ENCODE measurements at places on chromosomes 13 and 19. TPM values are rescaled to one million over a fixed set of nuclear protein-coding genes. Genes with fewer than 3 reads are reported as not detected.

- no peak for DNase-seq
These were observed 5.3 kb downstream of the F2RL3 start for GRCh38 chr19:16894080-16894479.

- DNase-seq: no peak
These were observed 6.6 kb upstream of the ARHGEF18 start for GRCh38 chr19:7342143-7342542.

The SPACA7 gene
- total RNA-seq: not detected

The MYO16 gene
- total RNA-seq: not detected

- DNase-seq: no peak
These were observed 562.1 kb upstream of the PCDH9 start for GRCh38 chr13:67792151-67792676.

DNA sequence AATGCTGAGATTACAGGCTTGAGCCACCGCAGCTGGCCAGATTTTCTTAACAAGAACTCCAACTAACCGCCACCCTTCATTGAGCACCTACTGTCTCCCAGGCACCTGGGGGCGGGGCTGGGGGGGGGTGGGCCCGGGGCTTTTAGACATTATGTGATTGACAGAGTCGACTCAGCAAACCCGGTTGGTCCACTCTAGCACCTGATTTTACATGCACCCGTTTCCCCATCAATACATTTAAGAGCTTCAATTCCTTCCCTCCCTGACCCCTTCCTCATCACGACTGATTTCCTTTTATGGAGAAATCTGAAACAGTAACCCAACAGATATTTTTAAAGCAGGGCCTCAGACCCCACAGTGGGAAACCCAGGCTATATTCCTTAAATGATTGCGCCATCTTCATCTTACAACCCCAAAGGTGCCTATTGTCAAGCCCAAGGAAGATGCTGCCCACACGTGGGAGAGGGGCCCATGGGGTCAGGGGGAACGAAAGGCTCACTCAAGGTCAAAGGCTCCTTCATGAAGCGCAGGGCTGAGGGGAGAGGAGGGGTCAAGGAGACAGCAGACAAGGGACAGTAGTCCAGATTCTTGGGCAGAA, 1.8 kb downstream of the INSR start:
- no peak for DNase-seq

DNA sequence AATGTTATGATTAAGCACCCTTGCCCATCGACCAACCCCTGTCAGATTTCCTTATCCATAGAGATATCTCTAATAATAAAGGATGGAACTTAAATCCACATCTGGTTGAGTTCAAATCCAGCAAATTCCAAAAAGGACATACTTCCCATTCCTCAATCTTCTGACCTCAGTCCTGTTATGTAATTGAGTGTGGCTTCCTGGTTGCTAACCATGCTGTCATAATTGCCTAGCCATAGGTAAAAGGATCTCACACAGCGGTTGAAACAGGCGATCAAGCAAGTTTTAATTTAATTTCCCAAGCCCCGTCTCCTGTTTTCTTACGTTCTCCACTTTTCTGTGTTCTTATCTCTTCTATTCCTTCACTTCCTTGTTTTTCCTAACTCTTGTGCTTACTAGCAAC, 550.3 kb downstream of the GPC6 start:
- DNase-seq: no peak

- peak; percentile 54 for DNase-seq
These were observed 15.4 kb upstream of the MATK start for GRCh38 chr19:3801412-3802096.

DNA sequence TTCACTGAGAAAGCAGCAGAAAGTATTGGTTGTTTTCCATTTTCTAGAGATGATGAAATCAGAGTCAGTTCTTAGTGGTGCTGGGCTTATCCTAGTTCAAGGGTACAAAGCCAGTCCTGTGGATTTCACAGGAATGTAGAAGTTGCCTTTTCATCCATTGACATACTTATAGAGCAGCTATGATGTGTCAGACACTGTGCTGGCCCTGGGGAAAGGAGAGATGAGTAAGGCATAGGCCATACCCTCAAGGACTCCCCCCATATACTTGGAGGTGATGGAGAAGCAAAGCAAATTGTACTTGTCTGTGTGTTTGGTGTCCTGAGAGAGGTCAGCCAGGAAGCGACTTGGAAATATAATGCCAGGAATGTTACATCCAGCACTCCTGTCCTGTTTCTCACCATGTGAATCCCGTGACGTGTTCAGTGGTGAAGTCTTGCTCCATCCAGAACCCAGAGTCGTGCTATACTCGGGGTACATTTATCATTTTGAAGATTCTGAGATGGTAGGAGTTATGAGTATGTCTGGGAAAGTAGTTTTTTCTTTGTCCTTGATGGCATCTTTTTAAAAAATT, 22.6 kb downstream of the ERCC5 start:
- DNase-seq: no peak

DNA sequence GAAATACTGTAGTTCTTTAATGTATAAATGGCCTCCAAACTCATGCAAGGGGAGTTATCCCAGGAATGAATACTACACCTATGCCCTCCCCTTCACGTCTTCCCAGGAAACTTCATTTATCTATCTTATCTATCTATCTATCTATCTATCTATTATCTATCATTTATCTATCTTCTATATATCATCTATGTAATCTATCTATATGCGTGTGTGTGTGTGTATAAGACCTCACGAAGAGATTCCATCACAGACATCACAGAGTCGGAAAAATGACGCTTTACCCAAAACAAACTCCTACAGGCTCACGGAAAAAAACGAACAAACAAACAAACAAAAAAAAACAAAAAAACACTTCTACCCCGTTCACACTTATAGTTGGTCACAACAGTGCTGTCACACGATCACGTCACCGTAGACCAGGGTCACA, 486 bp downstream of the ZNF529 start:
- DNase-seq: no peak

All from naive thymus-derived CD8-positive, alpha-beta T cell (primary cell).